ENCODE measurements at places on chromosomes 1 and 21. TPM values are rescaled to one million over a fixed set of nuclear protein-coding genes. Genes with fewer than 3 reads are reported as not detected.

DNA sequence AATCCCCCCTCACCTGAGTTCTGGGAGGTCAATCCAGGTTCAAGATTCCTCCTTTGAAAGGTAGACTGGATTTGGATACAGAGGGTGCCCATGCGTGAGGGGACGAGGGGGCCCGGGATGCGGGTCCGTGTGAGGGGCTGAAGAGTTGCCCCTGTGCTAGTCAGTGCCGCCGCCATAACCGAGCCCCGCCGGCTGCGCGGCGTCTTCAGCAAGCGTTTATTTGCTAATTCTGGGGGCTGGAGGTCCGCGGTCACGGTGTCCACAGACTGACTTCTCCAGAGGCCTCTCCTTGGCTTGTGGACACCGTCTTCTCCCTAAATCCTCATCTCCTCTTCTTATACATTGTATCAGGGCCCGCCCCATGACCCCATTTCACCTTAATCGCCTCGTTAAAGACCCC, 20.9 kb upstream of the SAMD11 start:
- DNase-seq, result peak; percentile 23

GRCh38 chr1:244089561-244089960, 38.5 kb downstream of the ZBTB18 start:
- no peak for DNase-seq

GRCh38 chr1:58047265-58047858, 499.2 kb downstream of the OMA1 start:
- DNase-seq, result peak; percentile 39

Gene APH1A
- 58.5 TPM for total RNA-seq

Gene OR10J5
- total RNA-seq, result not detected

- DNase-seq, result no peak
These were observed 2568.3 kb upstream of the TPTE start for GRCh38 chr21:7953058-7953457.

Gene OR2W3
- total RNA-seq, result not detected

- DNase-seq, result no peak
These were observed 84.7 kb downstream of the NOTCH2 start for GRCh38 chr1:119984771-119985170.

Gene CFAP107
- not detected for total RNA-seq

DNA sequence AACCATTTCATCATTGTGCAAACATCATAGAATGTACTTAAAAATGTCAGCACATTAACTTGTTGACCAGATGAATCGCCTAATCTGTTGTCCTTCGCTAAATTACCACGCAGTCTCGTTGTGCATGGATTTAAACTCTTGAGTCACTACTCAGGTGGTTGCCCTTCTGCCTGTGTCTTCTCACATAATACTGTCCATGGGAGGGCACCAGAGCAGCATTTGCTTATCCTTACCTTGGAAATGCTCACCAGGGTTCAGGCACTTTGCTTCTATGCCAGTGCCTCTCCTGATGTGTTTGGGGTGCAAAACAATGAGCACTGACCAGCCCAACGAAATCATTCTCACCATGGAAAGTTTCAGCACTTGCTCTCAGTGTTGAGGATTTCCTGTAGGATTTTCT, 559.9 kb downstream of the RWDD3 start:
- no peak for DNase-seq

Gene SEC16B
- total RNA-seq, result 1.8 TPM

DNA sequence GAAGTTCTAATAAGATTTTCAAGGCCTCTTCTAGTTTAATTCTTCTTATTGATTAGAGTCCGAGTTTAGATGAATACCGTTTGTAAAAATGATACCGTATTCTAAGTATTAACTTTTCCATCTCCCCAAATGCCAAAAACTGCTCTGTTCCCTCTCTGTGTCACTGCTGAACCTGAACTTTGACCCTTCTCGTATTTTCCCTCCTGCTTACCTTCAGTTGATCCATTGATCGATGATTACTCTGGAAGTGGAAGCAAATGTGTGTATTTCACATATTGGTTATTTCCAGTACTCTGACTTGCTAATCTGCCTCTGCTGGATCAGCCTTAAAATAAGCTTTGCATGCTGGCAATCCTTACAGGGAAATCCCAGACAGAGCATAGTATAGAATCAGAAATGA, 68.5 kb downstream of the KIF1B start:
- no peak for DNase-seq

DNA sequence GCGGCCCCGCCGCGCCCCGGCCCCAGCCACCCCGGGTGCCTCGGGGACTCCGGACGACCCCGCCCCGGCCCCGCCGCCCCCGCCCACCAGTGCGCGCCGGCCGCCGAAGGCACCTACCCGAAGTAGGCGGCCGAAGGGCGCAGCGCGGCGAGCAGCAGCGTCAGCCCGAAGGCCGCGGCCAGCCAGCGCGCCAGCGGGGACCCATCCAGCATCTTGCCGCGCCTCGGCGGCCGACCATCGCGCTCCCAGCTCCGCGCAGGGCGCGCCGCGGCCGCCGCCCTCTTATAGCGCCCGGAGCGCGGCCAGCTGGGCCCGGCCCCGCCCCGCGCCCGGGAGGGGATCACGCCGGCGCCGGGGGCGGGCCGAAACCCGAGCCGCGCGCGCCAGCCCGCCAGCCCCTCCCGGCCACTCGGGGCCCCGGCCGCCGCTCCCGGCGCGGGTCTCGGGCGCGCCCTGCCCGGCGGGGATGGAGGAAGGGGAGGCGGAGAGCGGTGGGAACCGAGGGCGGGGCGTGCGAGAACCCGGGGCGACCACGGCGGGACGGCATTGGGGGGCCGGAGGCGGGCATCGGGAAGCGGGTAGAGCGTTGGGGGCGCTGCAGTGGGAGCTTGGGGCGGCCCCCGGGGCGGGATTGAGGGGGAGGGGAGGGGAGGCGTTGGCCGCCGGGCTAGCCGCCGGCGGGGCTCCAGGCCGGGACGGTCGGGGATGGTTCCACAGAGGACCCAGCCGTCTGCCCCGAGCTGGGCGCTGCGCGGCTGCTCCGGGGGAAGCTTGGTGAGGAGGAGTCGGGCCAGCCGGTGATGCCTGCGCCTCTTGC, at the start of gene WNT9A:
WNT9A (minus strand) TSS at position 257 of the 817 bp plus-strand sequence; CDS start at position 212, 45 bp downstream.
- DNase-seq, result peak; percentile 84

DNA sequence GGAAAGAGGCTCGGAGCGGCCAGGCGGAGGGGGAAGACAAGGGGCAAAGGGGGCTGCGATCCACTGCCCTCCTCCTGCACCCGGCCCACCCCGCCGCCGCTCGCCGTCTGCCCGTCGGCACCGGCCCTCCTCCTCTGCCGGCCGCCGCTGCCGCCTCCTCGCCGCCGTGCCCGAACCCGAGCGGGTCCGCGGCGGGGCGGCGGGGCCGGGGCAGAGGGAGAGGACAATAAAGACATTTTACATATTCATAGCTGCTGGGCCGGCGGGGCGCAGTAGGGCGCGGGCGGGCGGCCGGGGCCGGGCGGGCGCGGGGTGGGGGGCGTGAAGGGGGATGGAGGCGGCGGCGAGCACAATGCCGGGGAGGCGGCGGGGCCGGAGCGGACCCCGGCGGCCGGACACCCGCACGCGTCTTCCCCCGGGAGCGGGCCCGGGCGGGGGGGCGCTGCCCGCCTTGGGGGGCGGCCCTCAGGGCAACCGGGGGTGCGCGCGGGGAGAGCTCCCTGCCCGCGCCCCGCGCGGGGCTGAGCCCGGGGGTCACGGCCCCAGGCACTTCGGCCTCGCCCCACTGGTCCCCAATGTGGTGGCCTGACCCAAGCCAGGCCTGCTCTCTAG, 546 bp downstream of the POU2F1 start:
- DNase-seq, result no peak

DNA sequence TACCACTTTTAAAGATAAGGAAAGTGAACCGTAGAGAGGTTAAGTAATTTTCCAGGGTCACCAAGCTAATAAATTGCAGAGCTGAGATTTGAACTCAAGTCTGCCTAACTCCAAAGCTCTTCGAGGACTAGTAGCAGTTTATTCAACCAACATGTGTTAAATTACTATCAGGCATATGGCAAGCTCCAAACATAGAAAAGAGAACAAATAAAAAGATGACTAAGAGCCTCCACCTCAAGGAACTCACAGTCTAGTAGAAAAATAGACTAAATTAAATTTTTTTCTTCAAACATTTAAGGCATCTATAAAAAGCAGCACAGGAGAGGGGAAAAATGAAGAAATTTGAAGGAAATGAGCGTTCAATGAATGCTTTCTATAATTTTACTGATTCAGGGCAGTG, 22.2 kb downstream of the SLC9C2 start:
- DNase-seq, result no peak

- no peak for DNase-seq
These were observed 32.1 kb upstream of the HMGN1 start for GRCh38 chr21:39381009-39381408.

Gene MR1
- 3.4 TPM for total RNA-seq

DNA sequence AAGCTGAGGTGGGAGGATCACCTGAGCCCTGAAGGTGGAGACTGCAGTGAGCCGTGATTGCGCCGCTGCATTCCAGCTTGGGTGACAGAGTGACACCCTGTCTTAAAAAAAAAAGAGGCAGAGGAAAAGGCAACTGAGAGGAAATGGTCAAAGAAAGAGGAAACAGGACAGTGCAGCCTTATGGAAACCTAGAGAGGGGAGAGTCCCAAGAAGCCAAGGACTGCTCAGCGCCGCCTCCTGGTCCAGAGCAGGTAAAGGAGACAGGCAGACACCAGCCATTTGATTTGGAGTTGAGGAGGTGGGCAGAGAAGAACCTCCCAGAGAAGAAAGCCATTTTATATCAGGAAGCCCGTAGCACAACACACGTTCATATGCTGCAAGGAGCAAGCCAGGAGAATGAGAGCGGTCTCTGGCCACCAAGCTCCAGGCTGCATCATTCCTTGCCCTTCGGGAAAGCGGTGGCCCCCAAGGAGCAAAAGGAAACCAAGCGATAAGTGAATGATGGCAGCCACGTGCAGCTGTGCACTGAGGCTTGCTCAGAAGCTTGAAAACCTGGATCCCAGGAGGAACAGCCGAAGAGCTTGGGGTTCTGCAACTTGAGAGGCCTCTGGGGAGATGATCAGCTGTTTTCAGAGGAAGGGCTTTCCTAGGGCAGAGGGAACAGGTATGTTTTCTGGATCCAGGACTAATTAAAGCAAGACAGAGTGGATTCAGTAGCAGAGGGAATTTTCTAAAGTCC, 33.7 kb downstream of the LRRC42 start:
- no peak for DNase-seq

GRCh38 chr1:20262810-20263534, 27.7 kb upstream of the VWA5B1 start:
- DNase-seq, result no peak

Gene AUNIP
- total RNA-seq, result not detected

DNA sequence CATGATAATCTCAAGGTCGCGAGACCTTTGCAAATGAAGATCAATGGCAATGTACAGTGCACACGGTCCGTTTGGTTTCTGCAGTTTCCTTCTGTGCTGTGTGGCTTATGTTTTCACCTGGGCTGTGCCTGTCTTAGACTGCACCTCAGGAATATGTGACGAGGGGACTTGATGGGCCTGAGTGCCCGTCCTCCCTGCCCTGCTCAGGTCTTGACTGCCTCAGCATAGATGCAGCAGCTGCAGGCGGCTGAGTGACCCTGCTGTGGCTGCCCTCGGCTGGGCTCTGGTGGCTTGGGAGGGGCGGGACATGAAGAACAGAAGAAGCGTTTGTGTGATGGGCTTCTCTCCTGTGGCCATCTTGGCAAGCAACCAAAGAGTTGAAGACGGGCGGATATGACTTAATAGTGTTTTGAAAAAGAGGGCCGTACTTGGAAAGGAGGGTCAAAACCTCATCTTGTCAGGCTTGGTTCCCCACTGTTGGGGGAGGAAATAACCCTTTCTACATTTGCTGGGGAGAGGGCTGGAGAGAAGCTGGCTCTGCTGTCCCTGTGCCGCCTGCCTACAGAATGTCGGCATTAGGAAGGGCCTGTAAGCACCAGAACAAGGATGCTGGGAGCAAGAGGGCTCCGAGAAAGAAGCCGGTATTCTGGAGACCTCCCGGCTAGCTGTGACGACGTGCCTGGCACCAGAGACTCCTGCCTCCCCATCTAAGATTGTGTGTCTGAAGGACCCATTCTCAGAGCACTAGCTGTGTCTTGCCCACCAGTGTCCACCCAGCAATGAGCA, 7.1 kb downstream of the MYBPHL start:
- peak; percentile 76 for DNase-seq

GRCh38 chr1:161848676-161849075, 82.6 kb downstream of the ATF6 start:
- no peak for DNase-seq

GRCh38 chr1:44962729-44963128, 23.7 kb downstream of the EIF2B3 start:
- no peak for DNase-seq

GRCh38 chr1:29585201-29585600, 348.9 kb downstream of the PTPRU start:
- DNase-seq, result no peak

DNA sequence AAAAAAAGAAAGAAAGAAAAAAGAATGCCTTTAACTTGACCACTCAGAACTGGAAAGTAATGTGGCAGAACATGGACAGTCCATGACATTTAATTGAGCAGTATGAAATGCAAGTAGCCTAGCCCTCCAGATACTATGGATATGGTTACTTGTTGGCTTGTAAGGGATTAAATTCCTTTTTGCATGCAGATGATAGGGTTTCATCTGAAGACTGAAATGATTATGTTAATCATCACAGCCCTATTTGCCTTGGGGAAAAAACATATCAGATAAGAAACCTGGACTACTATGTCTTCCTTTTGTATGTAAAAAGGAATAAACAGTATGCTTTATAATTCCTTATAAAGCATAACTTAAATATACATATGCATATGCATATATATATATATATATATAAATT, 66.0 kb downstream of the GATAD2B start:
- DNase-seq, result no peak

DNA sequence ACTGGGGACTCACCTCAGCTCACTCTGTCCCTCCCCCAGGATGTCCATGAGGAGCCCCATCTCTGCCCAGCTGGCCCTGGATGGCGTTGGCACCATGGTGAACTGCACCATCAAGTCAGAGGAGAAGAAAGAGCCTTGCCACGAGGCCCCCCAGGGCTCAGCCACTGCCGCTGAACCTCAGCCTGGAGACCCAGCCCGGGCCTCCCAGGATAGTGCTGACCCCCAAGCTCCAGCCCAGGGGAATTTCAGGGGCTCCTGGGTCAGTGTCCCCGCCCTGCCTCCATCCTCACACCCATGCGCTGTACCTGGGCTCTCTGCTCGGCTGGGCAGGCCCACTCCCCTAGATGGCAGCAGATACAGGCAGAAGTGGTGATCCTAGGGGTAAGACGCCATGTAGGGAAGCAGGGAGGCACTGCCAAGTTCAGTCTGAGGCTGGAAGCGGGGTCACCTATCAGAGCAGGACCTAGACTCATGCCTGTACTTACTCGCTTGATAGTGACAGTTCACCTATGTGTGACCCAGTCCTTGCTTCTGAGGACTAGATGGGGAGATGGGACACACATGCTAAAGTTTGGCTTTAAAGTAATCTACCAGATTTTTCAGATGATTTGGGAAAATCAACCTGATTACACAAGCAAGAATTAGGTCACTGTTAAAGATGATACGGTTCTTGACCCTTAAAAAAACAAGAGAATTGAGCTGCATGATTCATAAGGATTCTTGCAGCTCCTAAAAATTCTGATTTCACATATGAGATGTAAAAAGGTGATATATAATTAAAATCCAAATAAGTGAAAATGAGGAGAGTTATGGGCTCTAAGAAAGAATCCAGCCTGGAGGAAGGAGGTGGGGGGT, 38.7 kb downstream of the ETNK2 start:
- DNase-seq, result peak; percentile 14

GRCh38 chr1:200929530-200930278, 35.0 kb downstream of the INAVA start:
- DNase-seq, result no peak

GRCh38 chr1:171871848-171872247, 30.6 kb downstream of the DNM3 start:
- DNase-seq, result no peak

GRCh38 chr1:212295579-212295978, 10.4 kb downstream of the PPP2R5A start:
- DNase-seq, result no peak

Gene CFHR2
- not detected for total RNA-seq

Gene HSD3B2
- not detected for total RNA-seq

Gene TCEANC2
- total RNA-seq, result 4.7 TPM

Gene RPTN
- not detected for total RNA-seq
